ENCODE measurements at places on chromosomes 5 and 9.

GRCh38 chr5:34519489-34520220 is 136.5 kb upstream of the RAI14 start:
- no peak for DNase-seq

- no peak for DNase-seq
These were observed 219.0 kb downstream of the COMMD10 start for GRCh38 chr5:116303810-116304209.

DNA sequence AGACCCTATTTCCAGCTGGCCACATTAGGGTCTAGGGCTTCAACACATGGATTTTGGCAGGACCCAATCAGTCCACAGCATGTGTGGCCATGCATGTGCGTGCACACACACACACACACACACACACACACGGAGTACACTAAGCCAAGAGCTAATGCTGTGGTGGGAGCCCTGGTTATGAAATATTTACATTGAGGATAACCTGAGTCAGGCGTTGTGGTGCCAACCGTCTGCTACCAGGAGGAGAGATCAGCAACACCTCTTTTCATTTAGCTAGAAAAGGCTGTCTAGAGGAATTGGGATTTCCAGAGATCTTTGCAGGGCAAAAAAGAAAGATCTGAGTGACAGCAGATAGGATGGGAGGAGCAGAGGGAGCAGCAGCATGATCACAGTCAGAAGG is 141.5 kb downstream of the TRPM3 start:
- no peak for DNase-seq

DNA sequence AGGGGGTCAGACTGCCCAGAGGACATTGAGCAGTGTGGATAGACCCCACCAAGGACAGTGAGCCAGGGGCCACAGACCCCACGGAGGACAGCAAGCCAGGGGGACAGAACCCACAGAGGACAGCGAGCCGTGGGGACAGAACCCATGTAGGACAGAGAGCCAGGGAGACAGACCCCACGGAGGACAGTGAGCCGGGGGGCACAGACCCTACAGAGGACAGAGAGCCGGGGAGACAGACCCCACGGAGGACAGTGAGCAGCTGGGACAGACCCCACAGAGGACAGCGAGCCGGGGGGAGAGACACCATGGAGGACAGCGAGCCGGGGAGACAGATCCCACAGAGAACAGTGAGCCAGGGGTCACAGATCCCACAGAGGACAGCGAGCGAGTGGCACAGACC is 3.4 kb upstream of the ZDHHC11 start:
- DNase-seq, result no peak

GRCh38 chr5:107538805-107539445 is 131.8 kb downstream of the EFNA5 start:
- no peak for DNase-seq

GRCh38 chr9:105098370-105098769 is 146.1 kb upstream of the SLC44A1 start:
- no peak for DNase-seq

GRCh38 chr5:169020102-169020501 is 280.8 kb downstream of the SLIT3 start:
- no peak for DNase-seq

DNA sequence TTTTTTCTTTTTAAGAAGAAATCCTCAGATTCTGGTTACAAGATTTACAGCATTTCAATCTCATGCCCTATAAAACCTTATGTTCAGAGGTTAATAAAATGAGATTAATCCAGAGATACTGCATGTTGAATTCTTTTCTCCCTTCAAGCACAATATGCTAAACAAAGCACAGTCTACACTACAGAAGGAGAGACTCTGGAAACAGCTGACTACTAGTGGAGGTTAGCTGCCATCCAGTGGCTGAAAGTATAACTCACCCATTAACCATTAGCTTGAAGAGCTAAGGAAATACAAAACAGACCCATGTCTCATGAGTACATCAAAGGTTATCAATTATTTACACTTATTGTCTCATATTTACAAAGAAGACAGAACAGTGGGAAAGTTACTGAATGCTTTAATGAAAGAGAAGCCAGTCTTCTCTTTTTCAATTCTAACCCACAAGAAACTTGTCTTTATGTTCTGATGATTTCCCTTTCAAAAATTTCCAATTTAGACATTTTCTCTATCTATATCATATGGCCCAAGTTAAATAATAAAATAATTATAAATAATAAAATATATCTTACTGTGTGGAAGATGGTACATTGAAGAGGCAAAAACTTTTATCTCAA is 12.7 kb upstream of the DNAH5 start:
- no peak for DNase-seq
